Activated naive CD8-positive, alpha-beta T cell treated with anti-CD3 and anti-CD28 coated beads, Interleukin-2, amount 10 ng/mL, durations not matched to agents 7 days and 5 days (primary cell): ENCODE measurements at places on chromosomes 7 and 10.

- no peaks in the 10 kb centered on the region for H3K27me3 ChIP-seq
- no peak overlapping the region for H3K27ac ChIP-seq
- no peak for DNase-seq
- peaks cover 6% of the 10 kb centered on the region for H3K36me3 ChIP-seq
- no peak overlapping the region for H3K4me3 ChIP-seq
- H3K4me1 ChIP-seq: no peaks in the 10 kb centered on the region
Measured at GRCh38 chr7:93310346-93310745, 78.2 kb downstream of the VPS50 start.

DNA sequence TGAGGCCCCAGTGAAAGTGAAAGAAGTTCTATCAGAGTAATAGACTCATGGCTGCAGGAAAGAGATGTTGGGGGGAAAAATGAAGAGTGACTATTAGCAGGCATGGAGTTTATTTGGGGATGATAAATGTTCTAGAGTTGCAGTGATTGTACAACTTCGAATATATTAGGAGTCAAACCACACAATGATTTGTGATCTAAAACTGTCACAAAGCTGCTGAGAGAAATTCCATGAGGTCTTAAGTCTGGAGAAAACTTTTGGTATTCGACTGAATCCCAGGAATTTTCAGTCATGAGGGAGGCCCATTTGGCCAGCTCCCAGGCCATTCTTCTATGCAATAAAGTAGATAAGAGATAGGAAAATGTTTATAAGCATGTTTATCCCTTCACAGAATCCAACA is 55.9 kb upstream of the UNC5B start:
- H3K27me3 ChIP-seq: peaks cover 2% of the 10 kb centered on the region
- H3K4me1 ChIP-seq: peaks cover 13% of the 10 kb centered on the region
- no peaks in the 10 kb centered on the region for H3K36me3 ChIP-seq
- DNase-seq: no peak
- H3K4me3 ChIP-seq: no peak overlapping the region

DNA sequence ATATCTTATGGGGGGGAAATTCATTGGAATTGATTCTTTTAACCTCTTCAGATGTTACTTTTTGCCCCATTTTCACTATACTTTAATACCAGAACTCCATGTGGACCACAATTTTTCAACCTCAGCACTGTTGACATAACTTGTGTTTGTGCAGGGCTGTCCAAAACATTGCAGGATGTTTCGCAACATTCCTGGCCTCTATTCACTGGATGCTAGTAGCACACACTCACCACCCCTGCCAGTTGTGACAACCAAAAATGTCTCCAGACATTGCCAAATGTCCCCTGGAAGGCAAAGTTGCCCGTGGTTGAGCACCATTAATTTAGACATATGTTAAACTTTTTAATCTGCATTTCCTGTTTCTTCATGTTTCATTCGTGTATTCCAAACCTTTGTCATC is 234.7 kb downstream of the GFRA1 start:
- DNase-seq: no peak
- H3K4me1 ChIP-seq: no peaks in the 10 kb centered on the region
- H3K27ac ChIP-seq: no peak overlapping the region
- H3K4me3 ChIP-seq: no peak overlapping the region
- no peaks in the 10 kb centered on the region for H3K27me3 ChIP-seq

GRCh38 chr7:77995717-77996116 is 197.1 kb downstream of the PHTF2 start:
- no peaks in the 10 kb centered on the region for H3K4me1 ChIP-seq
- no peak for DNase-seq
- H3K27ac ChIP-seq: no peak overlapping the region
- no peaks in the 10 kb centered on the region for H3K27me3 ChIP-seq
- H3K4me3 ChIP-seq: no peak overlapping the region
- no peaks in the 10 kb centered on the region for H3K36me3 ChIP-seq

DNA sequence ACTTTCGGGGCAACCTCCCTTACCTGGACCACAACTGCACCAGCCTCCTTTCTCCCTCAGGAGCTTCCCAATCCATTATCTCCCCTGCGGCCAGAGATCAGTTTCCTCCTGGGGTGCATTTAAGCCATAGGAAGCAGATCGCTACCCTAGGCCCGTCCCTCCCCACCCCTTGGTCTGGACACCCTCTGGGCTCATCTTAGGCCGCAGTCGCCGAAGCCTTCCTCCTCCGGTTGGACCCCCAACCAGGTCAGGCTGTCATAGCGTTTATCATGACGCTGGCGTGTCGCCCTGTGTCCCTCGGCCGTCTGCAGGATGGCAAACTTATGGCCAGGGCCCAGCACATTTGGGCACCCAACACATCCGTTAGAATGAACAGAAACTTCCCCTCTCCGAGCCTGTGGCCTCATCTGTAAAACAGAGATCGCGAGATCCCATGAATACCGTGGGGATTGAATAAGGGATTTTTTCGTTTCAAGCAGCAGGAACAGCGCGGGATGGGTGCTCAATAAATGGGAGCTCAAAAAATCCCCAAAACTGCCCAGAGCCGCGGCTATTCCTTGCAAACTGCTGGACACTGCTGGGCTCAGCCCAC is 669 bp upstream of the AP5Z1 start:
- H3K4me1 ChIP-seq: peaks cover 29% of the 10 kb centered on the region
- peak overlapping the region; percentile 99 for H3K4me3 ChIP-seq
- peaks cover 11% of the 10 kb centered on the region for H3K36me3 ChIP-seq
- H3K27me3 ChIP-seq: no peaks in the 10 kb centered on the region
- H3K27ac ChIP-seq: peak overlapping the region; percentile 99
- peak; percentile 55 for DNase-seq

DNA sequence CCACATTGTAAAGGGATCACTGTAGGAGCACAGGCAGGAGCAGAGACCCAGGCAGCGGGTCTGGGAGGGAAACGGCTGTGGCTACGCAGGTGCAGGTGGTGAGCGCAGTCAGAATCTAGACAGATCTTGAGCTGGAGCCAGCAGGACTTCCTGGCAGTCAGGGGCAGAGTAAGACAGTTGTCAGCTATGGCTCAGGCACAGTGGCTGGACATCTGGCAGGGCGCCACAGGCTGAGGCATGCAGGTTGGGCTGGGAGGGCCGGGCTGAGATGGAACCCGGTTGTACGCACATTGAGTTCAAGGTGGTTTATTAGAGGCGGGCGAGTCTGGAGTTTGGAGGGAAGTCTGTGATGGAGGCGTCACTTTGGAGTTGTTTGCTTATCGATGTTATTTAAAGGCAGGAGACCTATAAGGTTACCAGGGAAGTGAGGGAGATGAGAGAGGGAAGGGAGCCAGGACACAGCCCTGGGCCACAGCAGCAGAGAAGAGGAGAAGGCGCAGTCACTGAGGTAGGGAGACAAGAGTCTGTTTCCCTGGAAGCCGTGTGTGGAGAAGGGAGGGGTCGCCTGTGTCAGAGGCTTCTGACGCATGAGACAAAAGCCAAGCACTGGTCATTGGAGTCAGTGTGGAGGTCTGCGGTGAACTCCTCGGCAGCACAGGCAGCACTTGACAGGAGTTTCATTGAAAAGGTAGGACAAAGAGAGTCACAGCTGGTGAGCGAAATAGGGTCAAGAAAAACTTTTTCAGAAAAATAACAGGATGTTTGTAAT is 73.8 kb downstream of the LANCL2 start:
- no peaks in the 10 kb centered on the region for H3K36me3 ChIP-seq
- H3K4me1 ChIP-seq: peaks cover 7% of the 10 kb centered on the region
- no peak for DNase-seq
- no peak overlapping the region for H3K27ac ChIP-seq
- no peak overlapping the region for H3K4me3 ChIP-seq
- no peaks in the 10 kb centered on the region for H3K27me3 ChIP-seq

GRCh38 chr7:36742911-36743775 is 18.8 kb upstream of the AOAH start:
- H3K36me3 ChIP-seq: peaks cover 7% of the 10 kb centered on the region
- DNase-seq: no peak
- no peak overlapping the region for H3K4me3 ChIP-seq
- no peak overlapping the region for H3K27ac ChIP-seq

- no peak overlapping the region for H3K27ac ChIP-seq
- H3K36me3 ChIP-seq: no peaks in the 10 kb centered on the region
- no peak overlapping the region for H3K4me3 ChIP-seq
- peaks cover 6% of the 10 kb centered on the region for H3K27me3 ChIP-seq
Measured at GRCh38 chr10:58545427-58545826, 32.8 kb downstream of the BICC1 start.

GRCh38 chr10:104351919-104352318 is 1.7 kb upstream of the CFAP58 start:
- H3K27me3 ChIP-seq: no peaks in the 10 kb centered on the region
- peak overlapping the region; percentile 27 for H3K27ac ChIP-seq
- no peak overlapping the region for H3K4me3 ChIP-seq
- DNase-seq: no peak
- no peaks in the 10 kb centered on the region for H3K36me3 ChIP-seq
- peaks cover 18% of the 10 kb centered on the region for H3K4me1 ChIP-seq

DNA sequence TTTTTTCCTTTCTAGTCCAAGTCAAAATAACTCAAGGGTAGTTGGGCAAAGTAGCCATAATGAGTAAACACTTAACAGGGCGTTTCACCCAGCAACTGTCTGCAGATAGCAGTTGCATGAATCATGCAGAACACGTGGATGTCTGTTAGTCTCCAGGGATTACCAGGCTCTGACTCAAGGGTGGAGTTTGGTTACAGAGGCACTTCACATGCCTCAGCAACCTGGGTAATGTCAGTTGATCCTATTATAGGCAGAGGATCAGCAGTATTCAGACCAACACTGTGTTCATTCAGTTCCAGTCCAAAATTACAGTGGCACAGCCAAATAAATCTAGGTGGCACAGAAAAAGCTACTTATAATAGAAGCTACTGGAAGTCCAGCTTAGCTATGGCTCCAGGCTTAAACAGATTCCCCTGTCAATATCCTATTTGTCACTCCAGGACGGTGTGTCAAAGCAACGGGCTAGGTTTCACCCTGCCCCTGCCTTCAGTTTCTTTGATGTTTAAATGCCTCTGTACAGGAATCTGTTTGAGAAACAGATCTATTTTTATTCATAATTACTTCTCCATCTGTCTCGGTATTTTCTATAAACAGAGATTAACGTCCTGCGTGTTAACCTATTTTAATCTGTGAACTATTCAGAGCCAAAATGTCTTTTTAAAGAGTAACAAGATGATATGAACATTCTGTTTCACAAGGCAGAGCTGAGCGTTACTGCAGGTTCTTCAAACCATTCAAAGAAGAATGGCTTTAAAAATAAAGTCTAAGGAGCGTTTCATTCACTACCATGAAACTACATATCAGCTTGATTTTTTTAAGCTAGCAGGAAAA is 162.6 kb upstream of the AKR1E2 start:
- H3K27me3 ChIP-seq: peaks cover 34% of the 10 kb centered on the region
- H3K4me3 ChIP-seq: no peak overlapping the region
- H3K27ac ChIP-seq: no peak overlapping the region
- no peaks in the 10 kb centered on the region for H3K36me3 ChIP-seq

- DNase-seq: no peak
- no peaks in the 10 kb centered on the region for H3K27me3 ChIP-seq
- H3K4me1 ChIP-seq: peaks cover 12% of the 10 kb centered on the region
- peaks cover 3% of the 10 kb centered on the region for H3K36me3 ChIP-seq
- H3K4me3 ChIP-seq: no peak overlapping the region
- H3K27ac ChIP-seq: no peak overlapping the region
Measured at GRCh38 chr7:101988513-101988912, 171.1 kb downstream of the CUX1 start.

DNA sequence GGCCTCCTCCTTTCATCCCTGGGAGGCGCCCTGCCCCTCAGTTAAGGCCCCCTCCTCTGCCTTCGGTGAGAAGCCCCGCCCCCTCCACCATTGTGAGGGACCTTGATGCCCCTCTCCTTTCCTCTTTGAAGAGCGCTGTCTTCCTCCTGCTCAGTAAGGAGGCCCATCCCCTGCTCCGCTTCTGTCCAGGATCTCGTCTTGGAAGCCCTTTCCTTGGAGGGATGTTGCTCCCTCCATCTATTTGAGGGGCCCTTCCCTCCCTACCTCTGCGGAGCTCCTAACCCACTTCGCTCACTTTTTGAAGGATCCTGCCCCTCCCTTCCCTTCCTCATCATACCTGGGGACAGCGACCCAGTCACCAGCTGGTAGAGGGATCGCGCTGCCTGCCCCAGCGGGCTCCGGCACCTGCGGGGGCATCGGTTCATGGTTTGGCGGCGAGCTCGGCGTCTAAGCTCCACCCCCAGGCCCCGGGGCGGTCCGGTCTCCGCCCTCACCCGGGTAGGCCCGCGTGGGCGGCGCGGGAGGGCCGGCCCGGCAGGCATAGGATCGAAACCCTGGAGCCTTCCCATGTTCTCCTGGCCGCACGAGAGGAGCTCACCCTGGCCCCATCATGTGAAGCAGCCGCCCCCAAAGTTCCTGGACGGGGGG is 4.1 kb downstream of the KCNIP2 start:
- peak; percentile 76 for DNase-seq
- H3K4me1 ChIP-seq: peaks cover 43% of the 10 kb centered on the region
- H3K36me3 ChIP-seq: no peaks in the 10 kb centered on the region
- peak overlapping the region; percentile 76 for H3K4me3 ChIP-seq
